Stimulated activated CD8-positive, alpha-beta memory T cell treated with anti-CD3 and anti-CD28 coated beads, Interleukin-2, amount 100 ng/mL, for 1 hour (primary cell): ENCODE measurements at places on chromosomes 5 and 9.

- DNase-seq = no peak
Measured at GRCh38 chr9:97632248-97632984, 752 bp downstream of the TSTD2 start.

DNA sequence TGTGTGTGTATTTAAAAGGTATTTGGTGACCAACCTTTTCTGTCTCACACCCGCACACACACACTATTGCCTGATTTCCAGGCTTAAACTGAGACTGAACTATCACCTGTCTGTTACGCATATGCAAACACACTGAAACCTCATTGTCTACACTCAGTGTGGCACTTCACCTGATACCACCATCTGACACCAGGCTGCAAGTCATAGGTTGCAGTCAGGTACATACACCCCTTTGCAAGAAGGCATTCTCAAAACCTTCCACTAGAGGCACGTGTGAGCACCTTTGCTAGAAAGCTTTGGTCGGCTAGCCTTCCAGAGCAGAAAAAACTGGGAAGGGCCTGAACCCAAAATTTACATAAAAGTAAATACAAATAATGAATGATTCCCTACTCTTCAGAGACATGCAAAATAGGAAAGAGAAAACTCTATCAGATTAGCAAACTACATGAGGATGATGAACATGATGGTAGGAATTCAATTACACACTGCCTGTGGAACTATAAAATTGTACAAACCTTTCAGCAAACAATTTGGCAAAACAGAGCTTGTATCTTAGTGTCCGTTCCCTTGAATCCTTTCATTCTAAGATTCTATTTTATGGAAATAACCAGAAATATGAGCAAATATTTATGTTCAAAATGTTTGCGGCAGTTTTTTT, 5.9 kb upstream of the FOXD1 start:
- no peak for DNase-seq

DNA sequence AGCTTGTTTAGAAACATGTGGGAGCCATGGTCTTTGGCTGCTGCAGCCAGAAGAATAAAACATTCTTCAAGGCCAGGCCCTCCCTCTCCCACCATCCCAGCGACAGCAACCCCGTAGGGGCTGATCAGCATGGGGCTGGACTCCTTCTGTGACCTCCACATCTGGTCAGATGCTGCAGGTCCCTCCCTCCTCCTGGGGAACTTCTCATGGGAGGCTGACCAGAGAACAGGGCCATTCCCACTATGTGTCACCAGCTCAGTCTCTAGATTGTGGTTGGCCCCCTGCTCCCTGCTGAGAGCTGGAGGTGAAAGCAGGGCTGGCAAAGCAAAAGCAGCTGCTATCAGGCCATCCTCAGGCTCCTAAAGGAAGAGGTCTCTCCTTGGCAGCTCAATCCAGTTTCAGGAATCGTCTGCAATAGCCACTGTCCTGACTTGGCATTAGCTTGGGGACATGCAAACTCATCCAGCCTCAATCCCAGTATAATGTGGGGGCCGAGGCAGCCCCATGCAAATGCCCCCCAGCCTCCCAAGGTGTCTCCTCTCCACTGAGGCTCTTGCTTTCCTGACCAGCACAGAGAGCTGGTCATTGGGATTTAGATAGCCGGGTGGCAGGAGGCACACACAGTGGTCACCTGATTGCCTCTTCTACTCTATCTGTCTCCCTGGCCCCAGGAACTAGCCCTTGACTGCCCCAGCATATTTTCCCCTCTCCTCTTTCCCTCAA, 81.5 kb downstream of the NRG2 start:
- DNase-seq = no peak

GRCh38 chr9:133904346-133905090, 87.6 kb downstream of the VAV2 start:
- no peak for DNase-seq

DNA sequence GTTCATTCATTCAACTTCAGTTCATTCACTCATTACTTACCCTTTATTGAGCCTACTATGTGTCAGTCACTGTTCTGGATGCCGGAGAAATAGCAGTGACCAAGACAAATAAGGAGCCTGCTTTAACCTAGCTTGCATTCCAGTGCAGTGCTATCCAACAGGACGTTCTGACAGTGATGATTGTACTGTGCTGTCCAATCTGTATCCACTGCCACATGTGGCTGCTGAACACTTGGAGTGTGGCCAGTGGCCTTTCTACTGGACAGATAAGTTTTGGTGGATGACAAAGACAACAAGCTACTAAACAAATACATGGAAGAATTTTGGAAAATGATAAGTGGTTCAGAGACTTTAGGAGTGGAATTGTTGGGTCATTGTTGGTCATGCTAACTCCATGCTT, 33.6 kb downstream of the SUB1 start:
- DNase-seq = no peak

- DNase-seq = no peak
Measured at GRCh38 chr5:142976861-142977260, 206.7 kb downstream of the ARHGAP26 start.

- DNase-seq = no peak
Measured at GRCh38 chr9:19701274-19701673, 87.6 kb downstream of the SLC24A2 start.

- no peak for DNase-seq
Measured at GRCh38 chr9:78438211-78438610, 141.3 kb downstream of the PSAT1 start.

- no peak for DNase-seq
Measured at GRCh38 chr5:129717751-129718310, 30.1 kb upstream of the MINAR2 start.

DNA sequence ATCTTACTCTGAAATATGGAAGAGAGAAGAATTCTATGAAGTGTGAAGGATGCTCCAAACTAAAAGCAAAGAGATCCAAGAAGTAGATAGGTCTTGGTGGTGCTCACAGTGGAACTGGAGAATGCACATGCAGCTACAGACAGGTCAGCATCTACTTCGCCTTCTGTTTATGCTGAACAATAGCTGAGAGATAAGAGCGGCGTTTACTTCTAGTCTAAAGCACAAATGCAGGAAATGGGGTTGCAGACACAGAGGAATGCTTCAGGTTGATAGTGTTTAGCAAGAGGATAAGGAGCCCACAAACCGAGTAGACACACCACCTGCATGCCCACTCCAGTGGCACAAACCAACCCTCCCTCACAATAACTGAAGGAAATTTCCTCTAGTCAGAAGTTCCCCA, 180.0 kb upstream of the RGMB start:
- no peak for DNase-seq

DNA sequence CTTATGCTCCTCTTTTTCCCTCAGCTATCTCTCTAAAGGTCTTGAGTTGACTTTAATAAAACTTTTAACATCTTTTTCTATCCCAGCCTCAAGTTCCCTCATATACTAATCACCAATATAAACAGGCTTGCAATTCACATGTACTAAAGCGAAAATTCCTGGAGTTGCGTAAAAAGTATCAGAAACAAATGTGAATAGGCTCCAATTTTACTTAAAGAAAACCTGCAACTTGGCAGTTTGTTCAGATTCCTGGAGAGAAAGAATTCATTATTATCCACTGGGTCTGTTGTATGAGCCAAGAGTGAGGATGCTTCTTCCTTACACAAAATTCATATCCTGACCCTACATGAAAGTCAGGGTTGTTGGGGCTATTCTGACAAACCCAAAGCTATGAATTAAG, 384.2 kb downstream of the DTWD2 start:
- no peak for DNase-seq
